Erythroblast (primary cell): ENCODE measurements at places on chromosomes 12 and 14.

GRCh38 chr14:51727526-51727925 lies 75.8 kb downstream of the FRMD6 start:
- DNase-seq: no peak

DNA sequence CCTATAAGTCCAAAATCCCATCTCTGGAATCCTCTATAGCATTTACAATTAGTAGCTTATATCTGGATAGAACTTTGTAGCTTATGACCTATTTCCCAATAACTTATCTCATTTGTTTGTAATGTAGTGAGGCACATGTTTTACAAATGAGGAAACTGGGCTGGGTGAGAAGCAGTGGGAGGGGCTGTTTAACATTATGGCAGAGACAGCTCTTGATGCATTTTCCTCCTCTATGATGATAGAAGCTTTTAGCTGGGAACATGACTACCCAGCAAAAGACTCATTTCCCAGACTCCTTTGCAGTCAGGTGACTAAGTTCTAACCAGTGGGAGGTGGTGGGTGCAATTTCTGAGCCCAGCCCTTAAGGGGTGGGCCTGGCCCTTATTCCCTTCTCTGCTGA lies 179.7 kb downstream of the TTC8 start:
- DNase-seq: no peak

GRCh38 chr12:29517264-29517663 lies 19.8 kb upstream of the OVCH1 start:
- no peak for DNase-seq

- peak; percentile 67 for DNase-seq
Observed at GRCh38 chr12:106945261-106945851, 10.4 kb upstream of the TMEM263 start.

DNA sequence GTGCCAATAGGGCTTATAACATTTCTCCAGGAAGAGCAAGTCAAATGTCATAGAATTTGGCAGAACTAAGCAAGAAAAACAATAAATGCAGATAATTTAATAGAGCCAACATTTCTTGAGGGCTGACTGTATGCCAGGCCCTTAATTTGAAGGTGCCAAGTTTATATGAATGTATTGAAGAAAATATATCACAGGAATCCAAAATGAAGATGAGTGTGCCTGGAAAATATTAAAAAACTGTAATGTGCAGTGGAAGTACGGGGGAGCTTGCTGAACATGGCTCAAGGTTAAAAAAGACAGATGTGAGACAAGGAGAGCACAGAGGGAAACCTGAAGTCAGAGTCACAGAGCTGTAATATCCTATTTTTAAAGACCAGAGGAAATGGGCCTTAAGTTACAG lies 16.4 kb downstream of the NR1H4 start:
- no peak for DNase-seq

DNA sequence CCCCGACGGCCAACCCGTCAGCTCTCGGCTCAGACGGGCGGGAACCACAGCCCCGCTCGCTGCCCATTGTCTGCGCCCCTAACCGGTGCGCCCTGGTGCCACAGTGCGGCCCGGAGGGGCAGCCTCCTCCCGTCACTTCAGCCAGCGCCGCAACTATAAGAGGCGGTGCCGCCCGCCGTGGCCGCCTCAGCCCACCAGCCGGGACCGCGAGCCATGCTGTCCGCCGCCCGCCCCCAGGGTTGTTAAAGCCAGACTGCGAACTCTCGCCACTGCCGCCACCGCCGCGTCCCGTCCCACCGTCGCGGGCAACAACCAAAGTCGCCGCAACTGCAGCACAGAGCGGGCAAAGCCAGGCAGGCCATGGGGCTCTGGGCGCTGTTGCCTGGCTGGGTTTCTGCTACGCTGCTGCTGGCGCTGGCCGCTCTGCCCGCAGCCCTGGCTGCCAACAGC lies at the start of gene WNT1:
Gene WNT1 (plus strand): TSS at position 32 of the 450 bp plus-strand sequence. CDS start 329 bp downstream, at position 361.
- no peak for DNase-seq

DNA sequence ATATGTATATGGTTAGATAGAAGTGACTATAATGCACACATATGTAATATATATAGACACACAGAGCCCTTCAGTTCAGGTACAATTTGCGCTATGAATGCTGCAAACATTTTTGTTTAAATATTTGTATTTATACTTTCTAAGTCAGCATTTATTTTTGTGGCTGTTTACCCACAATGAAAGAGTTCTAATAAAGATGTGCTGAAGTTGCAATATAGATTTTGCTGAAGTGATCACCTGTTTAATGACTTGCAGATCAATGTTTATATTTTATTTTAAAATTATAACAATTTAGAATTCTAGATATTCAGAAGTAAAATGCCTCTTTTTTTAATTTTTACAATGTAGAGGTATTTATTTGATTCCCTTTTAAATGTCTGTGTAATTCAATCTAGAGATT lies 3.5 kb downstream of the FOXG1 start:
- no peak for DNase-seq

DNA sequence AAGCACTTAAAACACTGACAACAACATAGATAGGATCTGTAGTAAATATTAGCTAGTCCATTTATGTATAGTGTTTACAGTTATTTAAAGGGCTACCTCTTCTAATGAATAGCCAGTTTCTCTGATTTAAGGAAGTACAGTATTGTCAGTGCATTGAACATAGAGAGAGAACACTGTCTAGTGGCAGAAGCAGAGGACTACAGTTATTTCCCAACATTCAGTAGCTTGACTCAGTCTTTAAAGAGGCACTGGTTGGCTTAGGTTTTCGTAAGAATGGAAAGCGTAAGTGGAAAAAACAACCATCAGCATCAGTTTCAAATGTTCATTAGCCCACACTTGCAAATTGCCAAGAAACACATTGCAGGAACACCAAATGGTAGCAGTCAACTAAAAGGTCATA lies 125.0 kb upstream of the HMGA2 start:
- no peak for DNase-seq

- no peak for DNase-seq
Observed at GRCh38 chr12:21543151-21543550, 17.1 kb downstream of the SPX start.

DNA sequence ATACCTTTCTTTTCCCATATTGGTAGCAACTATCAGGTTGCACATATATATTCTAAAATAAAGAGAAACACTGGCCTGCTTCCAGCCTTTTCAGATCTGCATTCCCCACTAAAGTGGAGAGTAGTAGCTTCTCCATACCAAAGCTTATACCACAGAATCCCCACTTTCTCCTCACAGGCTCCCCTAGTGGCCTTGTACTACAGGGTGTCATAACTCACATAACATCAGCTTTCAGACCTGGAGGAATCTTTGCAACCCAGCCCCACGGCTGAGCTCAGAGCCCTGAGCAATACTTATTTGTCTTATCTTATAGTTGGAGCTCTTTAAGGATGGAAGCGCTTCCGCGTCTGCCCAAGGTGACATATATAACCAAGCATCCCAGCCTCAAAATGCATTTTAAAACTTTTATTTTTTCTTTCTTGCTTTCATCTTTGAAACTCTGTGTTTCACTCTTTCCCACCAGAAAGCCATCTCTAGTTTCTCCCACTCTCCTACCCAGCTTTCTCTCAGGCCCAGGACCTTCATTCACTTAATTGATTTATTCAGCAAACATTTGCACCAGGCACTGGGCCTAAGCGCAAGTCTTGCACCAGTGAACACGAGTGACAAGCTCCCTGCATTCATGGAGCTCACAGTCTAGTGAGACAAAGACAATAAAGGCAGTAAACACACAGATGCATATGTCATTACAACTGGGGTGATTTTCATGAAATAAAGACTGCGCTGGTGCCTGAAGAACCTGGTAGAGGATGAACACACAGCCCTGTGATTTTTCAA lies 254.7 kb downstream of the IPO8 start:
- DNase-seq: no peak

- DNase-seq: no peak
Observed at GRCh38 chr14:100623961-100624360, 36.7 kb upstream of the BEGAIN start.

DNA sequence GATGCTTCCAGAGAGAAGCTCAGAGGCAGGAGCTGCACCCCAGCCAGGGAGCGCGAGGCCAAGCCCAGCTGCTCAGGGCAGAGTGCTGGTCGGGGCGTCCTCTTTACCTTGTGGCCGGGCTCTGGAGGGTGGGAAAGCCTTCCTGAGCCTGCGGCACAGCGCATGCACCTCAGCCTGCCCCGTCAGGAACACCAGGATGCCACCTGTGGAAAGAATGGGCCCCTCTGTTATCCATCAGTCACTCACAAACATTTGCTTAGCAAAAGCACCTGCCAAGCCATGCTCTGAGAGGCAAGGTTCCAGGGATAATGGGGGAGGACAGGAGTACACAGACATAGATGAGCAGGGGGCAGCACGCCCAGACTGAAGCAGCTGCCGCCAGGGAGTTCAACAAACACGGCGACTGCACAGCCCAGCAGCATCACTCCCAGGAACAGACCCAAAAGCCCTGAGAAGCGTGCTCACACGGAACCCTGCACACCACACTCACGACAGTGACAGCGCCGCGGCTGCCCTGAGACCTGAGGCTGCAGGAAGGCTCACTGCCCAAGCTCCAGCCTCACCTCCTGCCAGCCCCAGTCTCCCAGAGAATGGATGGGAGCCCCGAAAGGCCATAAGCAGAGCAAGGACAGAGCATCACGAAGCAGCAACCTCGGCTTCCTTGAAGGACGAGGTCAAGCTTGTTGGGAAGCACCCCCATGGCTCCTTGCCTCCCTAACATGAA lies 21.8 kb downstream of the DHX37 start:
- no peak for DNase-seq

- DNase-seq: peak; percentile 65
Observed at GRCh38 chr12:95859344-95859816, 628 bp downstream of the SNRPF start.

- DNase-seq: no peak
Observed at GRCh38 chr14:41986083-41986645, 379.5 kb downstream of the LRFN5 start.

- peak; percentile 95 for DNase-seq
Observed at GRCh38 chr14:56579345-56580220, at the start of gene TMEM260. Gene TMEM260 (plus strand): TSS chr14:56579798. CDS start chr14:56579915, 117 bp downstream.
